Stimulated activated CD8-positive, alpha-beta memory T cell treated with anti-CD3 and anti-CD28 coated beads, Interleukin-4, amount 100 ng/mL, for 1 hour (primary cell): ENCODE measurements at places on chromosomes 7 and 10.

DNA sequence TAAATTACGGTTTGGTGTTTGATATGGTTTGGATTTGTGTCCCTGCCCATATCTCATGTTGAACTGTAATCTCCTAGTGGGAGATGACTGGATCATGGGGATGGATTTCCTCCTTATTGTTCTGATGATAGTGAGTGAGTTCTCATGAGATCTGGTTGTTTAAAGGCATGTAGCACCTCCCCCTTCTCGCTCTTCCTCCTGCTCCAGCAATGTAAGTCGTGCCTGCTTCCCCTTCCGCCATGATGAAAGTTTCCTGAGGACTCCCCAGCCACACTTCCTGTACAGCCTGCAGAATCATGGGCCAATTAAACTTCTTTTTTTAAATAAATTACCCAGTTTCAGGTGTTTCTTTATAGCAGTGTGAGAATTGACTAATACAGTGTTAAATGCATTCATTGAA, 116.6 kb downstream of the DOCK4 start:
- no peak for DNase-seq

DNA sequence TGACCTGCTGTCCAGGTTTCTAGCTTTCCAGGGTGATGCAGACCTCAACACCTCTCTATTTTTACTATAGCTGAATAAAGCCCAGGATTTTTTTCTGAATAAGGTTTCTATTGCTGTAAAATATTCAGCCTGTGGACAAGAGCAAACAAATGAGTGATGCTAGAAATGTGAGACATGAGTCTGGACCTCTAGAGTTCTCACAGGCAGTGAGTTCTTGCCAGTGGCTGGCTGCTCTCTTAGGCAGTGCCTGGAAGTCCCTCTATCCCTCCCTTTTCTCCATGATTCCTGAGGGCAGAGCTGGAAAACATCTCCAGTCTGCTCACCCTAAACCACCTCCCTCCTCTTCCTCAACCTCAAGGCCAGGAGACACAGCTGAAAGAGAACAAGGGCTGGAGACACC, 793.8 kb upstream of the IGFBP3 start:
- no peak for DNase-seq

GRCh38 chr7:44066111-44066460, 719 bp upstream of the PGAM2 start:
- DNase-seq, result no peak

GRCh38 chr7:85483177-85483576, 296.3 kb upstream of the SEMA3D start:
- no peak for DNase-seq

DNA sequence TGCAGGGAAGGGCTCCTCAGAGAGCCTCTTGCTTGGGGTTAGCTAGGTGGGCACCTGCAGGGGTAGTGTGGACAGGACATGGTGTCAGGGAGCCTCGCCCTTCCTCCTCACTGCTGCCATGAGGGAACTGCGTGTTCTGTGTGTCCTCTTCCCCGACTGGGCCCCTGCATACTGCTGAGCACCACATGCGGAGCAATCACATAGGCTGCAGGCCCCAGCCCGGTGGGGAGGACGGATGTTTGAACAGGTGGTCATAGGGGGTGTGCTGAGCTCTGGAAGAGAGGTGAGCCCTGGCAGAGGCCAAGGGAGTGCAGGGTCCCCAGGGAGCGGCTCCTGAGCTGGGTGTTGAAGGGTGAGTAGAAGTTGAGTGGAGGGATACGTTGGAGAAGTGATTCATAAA, 48.3 kb upstream of the ZMIZ2 start:
- no peak for DNase-seq

DNA sequence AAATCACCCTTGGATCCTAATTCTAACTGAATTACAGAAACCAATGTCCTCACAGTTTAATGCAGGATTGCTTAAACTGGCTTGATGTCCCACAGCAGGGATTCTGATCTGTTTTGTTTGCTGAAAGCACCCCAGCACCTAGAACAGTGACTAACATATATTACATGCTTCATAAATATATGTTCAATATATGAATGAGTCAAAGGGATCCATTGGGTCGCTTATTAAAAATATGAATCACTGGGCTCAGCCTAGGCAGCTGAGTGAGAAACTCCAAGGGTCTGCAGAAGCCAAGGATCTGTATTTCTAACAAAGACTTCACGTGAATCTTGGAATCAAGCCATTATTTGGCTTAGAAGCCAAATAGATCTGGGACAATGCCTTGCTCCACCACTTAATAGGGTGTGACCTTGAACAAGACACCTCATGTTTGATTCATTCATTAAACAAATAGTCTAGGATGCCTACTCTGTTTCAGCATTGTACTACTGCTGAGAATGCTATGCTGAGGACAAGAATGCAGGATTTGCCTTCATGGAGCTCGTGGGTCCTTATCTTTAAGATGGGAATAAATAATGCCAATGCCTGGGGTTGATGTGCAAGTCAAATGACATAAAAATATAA, 103.4 kb upstream of the DLX6 start:
- no peak for DNase-seq

- DNase-seq, result no peak
Measured at GRCh38 chr10:129879655-129880054, 84.4 kb downstream of the EBF3 start.

DNA sequence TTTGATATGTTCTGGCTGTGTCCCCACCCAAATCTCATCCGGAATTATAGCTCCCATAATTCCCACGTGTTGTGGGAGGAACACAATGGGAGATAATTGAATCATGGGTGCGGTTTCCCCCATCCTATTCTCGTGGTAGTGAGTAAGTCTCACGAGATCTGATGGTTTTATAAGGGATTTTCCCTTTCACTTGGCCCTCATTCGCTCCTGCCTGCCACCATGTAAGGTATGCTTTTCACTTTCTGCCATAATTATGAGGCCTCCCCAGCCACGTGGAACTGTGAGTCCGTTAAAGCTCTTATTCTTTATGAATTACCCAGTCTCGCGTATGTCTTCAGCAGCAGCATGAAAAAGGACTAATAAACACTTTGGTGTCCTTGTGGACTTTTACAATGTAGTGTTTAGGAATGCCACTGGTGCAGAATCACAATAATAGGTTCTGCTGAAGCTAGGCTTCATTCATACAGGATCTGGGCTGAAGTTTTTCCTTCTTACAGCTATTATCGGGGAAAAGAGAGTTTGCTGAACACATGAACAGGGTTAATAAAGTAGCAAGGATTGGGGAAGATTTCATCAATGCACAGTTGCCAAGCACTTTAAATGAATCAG, 74.3 kb downstream of the CPED1 start:
- no peak for DNase-seq

DNA sequence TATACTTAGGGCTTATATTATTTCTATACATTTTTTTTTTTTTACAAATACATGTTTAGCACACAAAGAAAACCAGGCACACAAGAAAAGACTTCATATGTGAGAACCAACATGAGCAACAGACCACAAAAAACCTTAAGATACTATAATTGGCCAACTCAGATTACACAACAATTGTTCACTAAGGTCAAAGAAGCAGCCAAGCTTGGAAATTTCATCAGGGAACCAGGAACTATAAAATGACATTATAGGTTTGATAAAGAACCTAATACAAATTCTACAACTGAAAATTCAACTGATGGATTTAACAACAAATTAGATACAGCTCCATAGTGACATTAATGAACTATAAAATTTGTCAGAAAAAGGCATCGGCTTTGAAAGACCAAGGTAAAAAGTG, 4.4 kb upstream of the LUC7L2 start:
- no peak for DNase-seq

- no peak for DNase-seq
Measured at GRCh38 chr7:30323006-30323355, 38.6 kb downstream of the ZNRF2 start.

DNA sequence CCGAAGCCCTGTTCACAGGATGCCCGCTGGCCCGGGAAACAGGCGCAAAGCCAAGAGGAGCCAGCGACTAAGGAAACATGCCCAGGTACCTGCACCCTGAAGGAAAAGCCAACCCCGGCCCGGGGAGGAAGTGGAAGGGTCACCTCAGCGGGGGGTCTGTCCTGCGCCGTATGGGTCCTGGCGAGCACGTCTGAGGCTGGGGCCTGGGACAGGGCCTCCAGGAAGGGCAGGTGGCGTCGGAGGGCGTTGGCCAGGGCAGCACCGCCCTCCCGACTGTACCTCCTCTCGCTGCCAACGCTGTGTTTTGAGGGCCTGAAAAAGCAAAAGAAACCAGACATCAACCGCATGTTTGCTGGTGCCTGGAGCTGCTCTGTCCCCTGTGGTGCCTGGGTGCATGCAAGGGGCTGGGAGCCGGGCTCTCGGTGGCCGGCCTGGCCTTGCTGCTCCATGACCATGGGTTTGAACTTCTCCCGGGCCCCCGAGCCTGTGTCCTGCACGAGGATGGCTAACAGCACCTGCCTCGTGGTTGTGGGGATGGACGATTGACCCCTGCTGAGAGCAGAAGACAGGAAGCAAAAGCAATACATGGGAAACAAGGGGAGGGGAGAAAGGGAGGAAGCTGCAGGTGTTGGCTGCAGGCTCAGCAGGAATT, 395.3 kb downstream of the PTPRN2 start:
- DNase-seq, result no peak

DNA sequence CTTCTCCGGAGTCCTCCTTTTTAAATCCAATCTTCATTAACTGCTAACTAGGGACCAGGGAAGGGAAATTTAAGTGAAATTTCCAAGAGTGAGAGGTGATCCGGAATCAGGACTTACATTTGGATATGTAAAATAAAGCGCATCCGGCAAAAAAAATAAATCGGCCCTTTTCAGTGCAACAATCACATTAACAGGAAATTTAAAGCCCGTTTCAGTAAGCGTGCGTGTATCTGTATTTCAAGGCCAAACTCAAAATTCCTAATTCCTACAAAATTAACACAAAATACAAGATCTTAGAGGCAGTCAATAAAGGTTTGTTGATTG, 771 bp downstream of the DNAJC9 start:
- DNase-seq, result no peak

DNA sequence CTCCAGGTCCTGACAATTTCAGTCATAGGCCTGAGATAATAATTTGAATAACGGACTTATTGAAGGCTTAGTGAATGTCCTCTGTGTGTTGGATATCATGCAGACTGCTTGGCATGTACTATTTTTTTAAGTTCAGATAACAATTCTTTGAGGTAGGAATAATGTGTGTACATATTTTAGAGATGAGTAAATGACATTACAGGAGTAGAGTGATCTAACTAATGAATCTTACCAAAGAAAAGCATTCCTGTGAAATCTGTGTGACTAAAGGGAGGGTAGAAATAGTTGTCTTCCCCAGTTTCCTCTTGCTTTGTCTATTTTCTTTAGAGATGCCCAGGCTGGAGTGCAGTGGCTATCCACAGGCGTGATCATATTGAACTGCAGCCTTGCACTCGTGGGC, 391.8 kb upstream of the ETV1 start:
- DNase-seq, result no peak

GRCh38 chr10:98236862-98237261, 31.1 kb downstream of the LOXL4 start:
- DNase-seq, result no peak

DNA sequence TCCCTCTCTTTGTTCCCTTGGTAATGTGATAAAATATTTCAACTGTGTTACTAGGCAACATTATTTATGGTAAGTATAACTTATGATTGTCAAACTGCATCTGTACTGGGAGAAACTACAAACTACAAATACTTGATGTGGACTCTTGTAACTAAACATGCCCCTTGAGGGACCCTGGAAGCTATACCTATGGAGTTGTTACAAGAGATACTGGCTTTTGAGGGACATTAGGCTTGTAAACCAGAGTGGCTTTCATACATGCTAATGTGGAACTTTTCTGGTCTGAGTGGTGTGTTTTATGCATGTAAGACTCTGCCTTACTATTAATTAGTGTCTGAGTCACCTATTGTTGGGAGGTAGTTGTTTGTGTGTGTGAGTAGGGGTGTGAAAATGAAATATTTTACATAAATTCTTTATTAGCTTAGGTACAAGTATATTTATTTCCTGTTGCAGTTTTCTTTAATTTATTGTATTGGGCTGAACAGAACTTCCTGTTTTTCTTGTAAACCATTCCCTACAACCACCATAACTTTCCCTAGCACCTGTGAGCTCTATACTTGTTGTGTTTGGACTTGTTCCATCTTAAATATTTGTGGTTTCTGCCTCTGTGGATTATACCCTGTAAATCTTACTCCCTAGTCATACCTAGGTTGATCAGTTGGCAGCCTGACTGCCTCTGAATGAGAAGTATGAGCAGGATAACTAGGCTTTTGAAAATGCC, 49.8 kb downstream of the STK31 start:
- DNase-seq, result no peak

- no peak for DNase-seq
Measured at GRCh38 chr7:85456254-85456653, 269.4 kb upstream of the SEMA3D start.

DNA sequence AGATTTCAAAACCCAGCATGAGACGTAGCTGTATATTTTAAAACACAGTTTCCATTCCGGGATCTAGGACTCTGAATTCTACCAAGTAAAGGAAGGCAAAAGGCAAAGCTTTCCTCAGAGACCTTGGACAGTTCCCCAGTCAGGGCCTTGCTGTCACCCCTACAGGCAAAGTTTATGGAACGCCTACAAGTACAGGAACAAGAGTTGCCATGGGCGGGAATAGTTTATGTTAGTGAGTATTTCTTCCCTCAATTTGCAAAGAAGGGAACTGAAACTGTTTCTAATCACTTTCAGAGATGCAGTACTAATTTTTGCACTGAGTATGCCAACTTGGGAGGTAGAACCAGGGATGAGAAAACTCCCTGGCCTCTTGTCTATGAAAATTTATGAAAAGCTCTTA, 68.2 kb upstream of the LRGUK start:
- no peak for DNase-seq

GRCh38 chr10:84008878-84009277, 130.4 kb upstream of the GHITM start:
- no peak for DNase-seq

- no peak for DNase-seq
Measured at GRCh38 chr7:16753102-16753931, at the start of gene TSPAN13. TSS of gene TSPAN13 (plus strand) at chr7:16753755. CDS start at chr7:16753968, 213 bp downstream.

- DNase-seq, result no peak
Measured at GRCh38 chr7:155795951-155796350, 16.3 kb downstream of the SHH start.

DNA sequence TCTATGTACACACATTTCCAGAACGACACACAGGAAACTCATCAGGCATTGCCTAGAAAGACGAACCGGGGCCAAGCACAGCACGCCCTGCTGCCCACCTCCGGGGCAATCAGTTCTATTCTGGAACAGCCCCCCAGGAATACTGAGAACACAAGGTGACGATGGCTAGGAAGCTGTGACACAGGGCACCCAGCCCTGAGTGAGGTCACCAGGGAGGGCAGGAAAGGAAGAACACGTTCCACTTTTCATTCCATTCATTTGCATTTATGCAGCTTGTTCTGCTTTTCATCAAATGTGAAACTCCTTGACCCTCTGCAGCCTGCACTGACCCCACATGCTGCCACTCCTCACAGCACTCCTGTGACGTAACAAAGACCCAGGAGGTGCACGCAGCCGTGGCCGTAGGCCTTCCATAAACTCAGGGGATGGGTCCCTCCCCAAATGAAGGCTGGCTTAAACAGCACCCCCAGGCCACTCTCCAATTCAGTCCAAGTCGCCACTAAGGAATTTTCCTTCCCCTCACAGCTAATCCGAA, 28.9 kb downstream of the MAD1L1 start:
- no peak for DNase-seq
